Stimulated activated CD4-positive, alpha-beta T cell treated with anti-CD3 and anti-CD28 coated beads, Interleukin-12 subunit alpha, Interleukin-12 subunit beta, amount 100 ng/mL, for 48 hours (primary cell): ENCODE measurements at places on chromosomes 5 and 9.

GRCh38 chr5:65808251-65808741 is 86.3 kb downstream of the NLN start:
- DNase-seq = no peak

DNA sequence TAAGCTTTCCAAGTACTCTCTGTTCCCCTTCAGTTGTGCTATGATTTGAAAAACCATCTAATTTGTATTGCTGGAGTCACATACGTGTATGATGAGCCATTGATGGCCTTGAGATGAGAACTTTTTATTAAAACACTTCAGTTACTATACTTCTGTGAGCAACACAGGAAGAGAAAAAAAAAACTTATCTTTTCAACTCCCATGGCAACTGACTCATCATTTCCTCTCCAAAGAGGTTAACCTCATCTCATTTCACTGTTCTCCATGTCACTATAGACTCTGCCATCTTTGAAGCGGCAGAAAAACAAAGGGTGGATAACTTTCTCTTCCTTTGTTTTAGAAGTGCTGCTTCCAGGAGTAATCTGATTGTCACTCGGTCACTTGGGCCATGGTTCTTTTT is 104.3 kb upstream of the PCSK1 start:
- no peak for DNase-seq

DNA sequence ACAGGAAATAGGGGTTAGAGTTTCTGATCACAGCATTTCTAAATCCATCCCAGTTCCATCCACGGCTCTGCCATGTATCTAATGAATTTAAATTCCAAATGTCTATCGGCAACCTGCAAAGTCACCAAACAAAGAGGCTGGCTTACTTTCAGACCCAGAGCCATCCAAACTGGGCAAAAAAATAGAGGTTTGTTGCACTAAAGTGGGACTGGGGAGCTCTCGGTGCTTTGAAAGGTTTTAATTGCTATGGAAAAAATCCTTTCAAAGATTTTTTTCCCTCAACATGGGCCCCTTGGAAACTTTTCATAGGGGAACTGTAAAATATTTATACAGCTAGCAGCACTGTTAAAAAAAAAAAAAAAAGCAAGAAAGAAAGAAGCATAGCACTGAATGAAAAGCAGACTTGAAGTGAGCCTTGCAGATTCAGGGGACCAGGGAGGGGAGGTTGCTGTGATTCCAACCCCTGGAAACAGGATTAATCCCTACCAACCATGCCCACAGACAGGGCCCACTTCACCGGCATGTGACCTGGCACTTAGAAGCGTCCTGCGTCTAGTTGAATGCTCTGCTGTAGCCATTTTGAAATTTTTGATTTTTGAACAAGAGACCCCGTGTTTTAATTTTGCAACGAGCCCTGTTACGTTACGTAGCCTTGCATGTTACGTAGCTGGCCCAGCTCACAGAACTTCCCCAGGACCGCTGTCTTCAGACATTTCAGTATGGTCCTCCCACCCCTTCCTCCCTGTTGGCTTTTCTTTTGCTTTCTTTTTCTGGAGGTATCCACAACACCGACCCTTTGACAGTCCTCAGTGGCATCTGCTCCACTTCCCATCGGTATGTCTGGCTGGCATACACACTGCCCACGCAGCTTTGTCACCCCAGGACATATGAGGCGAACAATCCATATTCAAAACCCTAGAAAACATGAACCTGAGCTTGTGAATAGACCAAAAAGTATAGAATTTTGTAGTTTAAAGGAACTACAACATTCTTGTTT is 105.3 kb upstream of the NFIB start:
- DNase-seq = no peak

GRCh38 chr5:169637549-169638121 is 560 bp downstream of the DOCK2 start:
- DNase-seq = peak; percentile 67

- no peak for DNase-seq
These were observed 64.9 kb upstream of the OSMR start for GRCh38 chr5:38780945-38781344.

- DNase-seq = no peak
These were observed 107.4 kb downstream of the LMNB1 start for GRCh38 chr5:126884269-126884819.

GRCh38 chr5:38751103-38751502 is 94.7 kb upstream of the OSMR start:
- DNase-seq = no peak

- DNase-seq = no peak
These were observed 173.5 kb downstream of the SLC12A2 start for GRCh38 chr5:128257076-128257475.

- no peak for DNase-seq
These were observed 7.5 kb upstream of the OTULINL start for GRCh38 chr5:14574096-14574495.

- no peak for DNase-seq
These were observed 175.3 kb upstream of the ZNF608 start for GRCh38 chr5:124921694-124922093.

GRCh38 chr5:51889703-51890102 is 506.5 kb downstream of the ISL1 start:
- no peak for DNase-seq

DNA sequence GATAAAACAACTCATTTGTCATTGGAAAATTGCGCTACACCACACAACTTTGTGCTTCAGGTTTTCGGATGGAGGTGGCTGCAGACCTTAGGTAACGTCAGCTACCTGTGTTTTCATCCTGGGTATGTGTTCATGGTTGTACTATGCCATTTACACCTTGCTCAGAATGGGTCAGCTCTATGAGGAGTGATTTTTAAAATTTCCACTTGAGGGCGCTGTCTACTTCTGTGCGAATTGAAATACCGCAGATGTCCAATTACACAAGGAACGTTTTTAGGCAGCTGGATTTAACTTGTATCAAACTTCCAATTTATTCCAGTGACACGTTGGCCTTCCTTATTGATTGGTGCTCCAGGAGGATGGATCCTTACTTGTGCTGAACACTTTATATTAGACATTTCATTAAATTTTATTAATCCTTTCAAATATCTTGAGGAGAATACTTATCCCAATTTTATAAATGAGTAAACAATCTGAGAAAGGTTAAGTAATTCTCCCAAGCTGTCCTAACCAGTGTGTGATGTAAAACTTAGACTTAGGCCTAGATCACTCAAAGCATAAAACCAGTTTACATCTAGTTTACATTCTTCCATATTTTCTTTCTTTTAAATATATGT is 23.4 kb downstream of the DMRTA1 start:
- no peak for DNase-seq

DNA sequence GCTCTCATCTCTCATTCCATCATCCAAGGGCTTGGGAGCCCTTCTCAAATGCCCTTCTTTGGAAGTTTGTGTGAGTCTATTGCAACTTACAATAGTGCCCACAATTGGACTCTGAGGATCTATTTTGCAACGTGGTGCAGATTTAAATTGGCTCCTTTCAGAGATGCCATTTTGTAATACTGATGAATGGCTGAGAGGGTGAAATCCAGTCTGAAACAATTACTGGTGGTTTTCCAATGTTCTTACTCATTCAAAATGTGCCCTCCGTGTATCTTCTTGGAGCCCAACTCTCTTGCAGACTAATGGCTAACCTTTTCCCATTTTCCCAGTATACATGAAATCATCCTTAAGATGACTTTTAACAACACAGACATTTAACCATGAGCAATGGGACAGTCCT is 6.1 kb downstream of the ZNF462 start:
- DNase-seq = no peak

DNA sequence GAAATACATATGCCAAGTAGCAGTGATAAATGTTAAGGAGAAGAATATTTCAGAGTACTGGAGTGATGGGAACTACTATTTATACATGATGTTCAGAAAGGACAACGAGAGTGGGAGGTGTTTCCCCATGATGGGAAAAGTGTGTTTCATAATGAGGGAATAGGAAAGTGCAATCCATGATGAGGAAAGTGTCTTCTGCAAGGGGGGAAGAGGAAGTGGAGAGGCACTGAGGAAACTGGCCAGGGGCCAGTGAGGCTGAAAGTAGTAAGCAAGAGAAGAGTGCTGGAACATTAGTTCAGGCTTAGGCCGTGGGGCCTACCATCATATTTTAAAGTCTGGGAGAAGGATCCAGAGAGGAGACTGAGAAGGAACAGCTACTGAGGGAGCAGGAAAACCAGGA is 327.2 kb downstream of the SLF1 start:
- no peak for DNase-seq

- DNase-seq = no peak
These were observed 19.7 kb downstream of the ACSL6 start for GRCh38 chr5:131991593-131992324.

DNA sequence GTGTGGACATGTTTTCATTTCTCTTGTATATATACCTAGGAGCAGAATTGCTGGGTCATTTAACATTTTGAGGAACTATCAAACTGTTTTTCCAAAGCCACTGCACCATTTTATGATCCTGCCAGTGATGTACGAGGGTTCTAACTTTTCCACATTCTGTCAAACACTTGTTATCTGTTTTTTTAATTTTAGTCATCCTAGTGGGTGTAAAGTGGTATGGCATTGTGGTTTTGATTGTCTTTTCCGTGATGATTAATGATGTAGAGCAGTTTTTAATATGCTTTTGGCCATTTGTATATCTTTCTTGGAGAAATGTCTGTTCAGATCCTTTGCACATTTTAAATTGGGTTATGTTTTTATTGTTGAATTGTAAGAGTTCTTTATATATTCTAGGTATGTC is 107.0 kb downstream of the MELK start:
- DNase-seq = no peak

DNA sequence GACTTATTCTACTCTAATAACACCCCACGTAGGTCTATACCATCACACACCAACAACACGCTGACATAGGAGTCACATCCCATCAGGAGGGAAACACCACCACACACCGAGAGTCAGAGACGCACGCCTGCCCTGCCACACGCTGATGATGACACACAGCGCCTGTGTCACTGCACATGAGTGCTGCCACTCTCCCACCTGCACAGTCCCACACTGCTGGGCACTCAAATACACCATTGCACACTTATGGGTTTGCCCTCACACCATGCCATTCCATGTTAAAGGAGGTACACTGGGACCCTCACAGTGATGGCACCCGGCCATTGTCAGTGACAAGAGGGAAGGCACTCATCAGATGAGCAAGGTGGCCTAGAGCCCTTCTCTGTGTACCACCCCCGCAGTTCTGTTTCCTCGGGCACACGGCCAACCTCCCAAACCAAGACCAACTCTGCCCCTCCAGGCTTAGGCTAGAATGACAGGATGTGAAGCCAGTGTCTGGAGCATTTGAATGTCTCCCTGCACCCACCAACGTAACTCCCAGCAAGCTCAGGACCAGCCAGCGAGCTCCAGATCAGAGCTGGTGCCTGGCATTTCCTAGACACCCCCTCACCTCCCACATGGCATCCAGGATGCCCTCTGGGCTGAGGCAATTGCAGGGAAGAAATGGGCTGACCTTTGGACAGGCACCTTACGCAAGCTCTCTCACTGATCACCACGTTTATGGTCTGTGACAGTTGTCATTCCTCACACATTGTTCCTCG is 3.6 kb upstream of the CPLX2 start:
- DNase-seq = no peak

GRCh38 chr9:78601957-78602565 is 305.1 kb downstream of the PSAT1 start:
- peak; percentile 20 for DNase-seq

DNA sequence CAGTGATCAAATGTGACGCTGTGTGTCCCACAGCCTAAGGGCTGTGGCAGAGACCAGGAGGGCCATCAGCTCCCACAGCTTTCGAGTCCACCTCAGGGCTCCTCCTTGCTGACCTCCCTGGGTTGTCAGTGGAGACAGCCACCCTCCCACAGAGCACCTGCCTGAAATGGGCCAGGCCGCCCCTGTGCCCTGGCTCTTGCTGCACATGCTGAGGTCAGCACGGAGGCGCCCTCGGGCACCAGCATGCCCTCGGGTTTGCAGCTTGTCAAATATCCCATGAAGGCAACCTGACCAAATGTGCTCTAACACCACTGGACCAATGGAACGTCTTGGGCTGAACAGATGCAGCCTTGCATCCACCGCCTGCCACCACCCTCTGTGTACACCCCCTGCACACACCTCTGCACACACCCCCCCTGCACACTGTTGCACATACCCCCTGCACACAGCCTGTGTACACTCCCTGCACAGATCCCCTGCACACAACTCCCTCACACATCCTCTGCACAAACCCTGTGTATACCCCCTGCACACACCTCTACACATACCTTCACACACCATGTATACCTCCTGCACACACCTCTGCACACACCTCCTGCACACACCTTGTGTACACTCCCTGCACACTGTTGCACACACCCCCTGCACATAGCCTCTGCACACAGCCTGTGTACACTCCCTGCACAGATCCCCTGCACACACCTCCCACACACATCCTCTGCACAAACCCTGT is 2.0 kb upstream of the CEP72 start:
- no peak for DNase-seq

- DNase-seq = no peak
These were observed 31.7 kb upstream of the MINAR2 start for GRCh38 chr5:129716235-129716634.

DNA sequence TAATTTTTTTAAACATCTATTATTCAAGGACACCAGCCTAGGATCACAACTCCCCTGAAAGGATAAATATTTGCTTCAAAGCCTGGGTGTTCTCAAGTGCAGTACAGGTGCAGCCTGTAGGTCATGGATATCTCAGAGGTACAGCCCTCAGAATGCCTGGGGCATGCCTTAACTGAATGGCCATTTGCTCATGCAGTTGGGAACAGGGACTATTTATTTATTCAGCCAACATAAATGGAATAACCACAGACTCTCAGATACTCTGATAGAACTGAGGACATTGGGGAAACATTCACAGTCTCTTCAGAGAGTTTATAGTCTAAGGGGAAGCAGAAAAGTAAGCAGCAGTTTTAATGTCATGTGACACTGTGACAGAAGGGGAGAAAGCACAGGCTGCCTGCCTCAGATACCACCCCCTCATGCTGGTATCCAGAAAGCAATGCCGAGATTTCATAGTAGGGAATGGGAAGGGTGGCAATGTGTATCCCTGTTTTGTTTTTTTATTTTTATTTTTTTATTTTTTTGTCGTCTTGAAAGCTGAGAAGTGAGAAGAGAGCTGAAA is 112.6 kb downstream of the MACIR start:
- DNase-seq = no peak

GRCh38 chr5:53423724-53424123 is 56.7 kb upstream of the FST start:
- no peak for DNase-seq

DNA sequence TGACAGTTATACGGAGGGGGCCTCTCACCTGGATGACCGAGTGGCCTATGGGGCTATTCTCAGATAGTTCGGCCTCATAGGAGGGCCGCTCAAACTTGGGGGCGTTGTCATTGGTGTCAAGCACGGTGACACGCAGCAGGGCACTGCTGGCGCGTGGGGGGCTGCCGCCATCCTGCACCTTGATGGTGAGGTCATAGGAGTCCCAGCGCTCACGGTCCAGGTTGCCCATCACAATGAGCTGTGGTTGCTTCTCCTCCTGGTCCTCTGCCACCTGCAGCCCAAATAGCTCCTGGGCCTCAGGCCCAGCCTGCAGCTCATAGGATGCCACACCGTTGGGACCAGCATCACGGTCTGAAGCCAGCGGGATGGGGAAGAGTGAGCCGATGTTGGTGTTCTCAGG is 9.7 kb downstream of the PCDH1 start:
- no peak for DNase-seq

- DNase-seq = no peak
These were observed 148.0 kb downstream of the MEF2C start for GRCh38 chr5:88734983-88735382.
